Frontal cortex (tissue), 4 donors: ENCODE measurements at places on chromosomes 11 and 22. TPM values are rescaled to one million over a fixed set of nuclear protein-coding genes. Genes with fewer than 3 reads are reported as not detected.

The P4HA3 gene
- total RNA-seq, result 0.41 TPM

The LRRC32 gene
- 0.41 TPM for total RNA-seq

The OR8G1 gene
- not detected for total RNA-seq

The FAM227A gene
- total RNA-seq, result 4.9 TPM

The PIM3 gene
- total RNA-seq, result 16.3 TPM

The PAMR1 gene
- total RNA-seq, result 2.0 TPM

The TTC28 gene
- total RNA-seq, result 79.5 TPM

The SAA4 gene
- total RNA-seq, result not detected

The CALCA gene
- total RNA-seq, result not detected

DNA sequence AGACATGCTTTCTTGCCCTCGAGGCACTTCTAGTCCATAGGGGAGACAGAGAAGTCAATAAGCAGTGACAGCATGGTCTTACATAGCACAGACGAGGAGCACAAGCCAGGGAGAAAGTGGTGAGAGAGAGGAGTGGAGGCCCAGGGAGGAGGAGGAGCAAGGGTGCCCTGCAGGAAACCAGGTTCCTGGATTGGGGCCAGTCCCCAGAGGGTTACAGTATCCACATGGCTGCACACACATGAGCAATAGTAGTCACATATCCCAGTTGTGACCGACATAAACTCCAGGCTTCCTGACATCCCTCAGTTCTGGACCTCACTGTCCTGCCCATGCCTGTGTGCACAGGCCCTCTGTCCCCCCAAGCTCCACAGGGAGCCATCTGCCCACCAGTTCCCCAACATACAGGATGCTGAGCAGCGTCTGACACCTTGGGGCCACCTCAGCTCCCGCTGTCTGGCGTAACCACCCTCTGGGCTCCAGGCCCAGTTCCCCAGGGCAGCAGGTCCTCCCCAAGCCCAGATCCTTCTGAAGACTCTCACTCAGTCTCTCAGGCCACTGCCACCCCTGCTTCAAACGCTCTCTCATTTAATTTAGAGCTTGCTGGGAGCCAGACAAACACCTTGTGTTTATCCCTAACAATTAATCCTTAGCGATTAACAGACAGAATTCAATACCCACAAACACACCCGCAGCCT lies 53.7 kb downstream of the DSCAML1 start:
- no peak for DNase-seq

DNA sequence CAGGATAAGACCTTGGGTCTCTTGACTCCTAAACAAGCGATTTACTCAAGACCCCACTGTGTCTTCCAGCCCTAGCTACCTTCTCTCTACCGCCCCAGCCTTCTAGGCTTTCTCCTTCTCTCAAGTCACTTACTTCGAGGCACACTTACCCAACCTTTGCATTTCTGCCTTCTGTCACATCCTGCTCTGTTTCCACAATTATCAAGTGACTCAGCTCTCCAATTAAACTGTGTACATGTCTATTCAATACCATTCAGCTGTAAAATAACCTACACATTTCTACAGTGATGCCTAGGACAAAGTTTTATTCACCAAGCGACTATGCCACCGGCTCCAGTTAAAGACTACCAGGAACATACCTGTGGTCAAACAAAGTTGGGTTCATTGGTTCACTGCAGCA lies 69.0 kb downstream of the LARGE1 start:
- no peak for DNase-seq

DNA sequence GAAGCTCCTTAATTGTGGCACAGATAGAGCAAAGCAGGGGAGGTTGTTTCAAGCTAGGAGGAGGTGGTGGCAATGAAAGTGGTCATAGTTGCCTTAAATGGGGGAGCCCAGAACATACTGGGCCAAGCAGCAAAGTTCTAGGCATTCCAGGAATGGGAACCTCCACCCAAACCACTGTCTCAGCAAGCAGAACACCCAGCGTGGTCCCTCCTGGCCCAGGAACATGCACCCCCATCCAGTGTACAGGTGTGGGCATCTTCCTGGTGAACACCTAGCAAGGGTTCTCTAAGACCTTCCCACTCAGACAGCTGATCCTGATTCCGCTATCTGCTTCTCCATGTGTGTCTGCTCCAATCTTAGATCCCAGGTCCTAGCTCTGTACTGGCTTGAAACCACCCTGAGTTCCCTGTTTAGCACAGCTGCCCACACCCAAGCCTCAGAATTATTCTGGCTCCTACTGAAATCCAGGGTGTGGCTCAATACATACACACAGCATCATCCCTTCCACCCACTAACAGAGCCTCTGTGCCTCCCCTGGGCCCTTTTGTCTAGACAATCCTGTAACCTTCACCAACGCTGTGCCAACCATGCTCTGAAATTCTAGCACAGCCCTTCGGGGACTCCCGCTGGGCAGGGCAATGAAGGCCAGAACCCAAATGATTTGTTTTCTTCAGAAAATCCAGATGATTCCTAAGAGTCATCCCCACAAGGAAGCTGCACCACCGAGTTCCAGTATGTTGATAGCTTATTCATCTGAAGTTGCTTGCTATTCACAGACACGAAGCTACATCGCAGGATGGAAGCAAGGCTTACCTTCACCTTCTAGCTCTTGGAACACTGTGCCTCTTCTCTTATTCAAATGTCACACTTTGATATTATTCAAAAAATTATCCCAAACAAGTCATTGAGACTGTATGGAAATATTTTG lies 76.6 kb downstream of the ABTB2 start:
- no peak for DNase-seq

DNA sequence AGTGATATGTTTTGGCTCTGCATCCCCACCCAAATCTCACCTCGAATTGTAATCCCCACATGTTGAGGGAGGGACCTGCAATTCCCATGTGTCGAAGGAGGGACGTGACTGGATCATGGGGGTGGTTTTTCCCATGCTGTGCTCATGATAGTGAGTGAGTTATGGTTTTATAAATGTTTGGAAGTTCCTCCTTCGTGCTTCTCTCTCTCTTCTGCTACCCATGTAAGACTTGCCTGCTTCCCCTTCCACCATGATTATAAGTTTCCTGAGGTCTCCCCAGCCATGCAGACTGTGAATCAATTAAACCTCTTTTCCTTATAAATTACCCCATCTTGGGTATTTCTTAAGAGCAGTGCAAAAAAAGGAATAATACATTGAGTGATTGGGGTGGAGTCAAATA lies 7.3 kb upstream of the CEP295 start:
- no peak for DNase-seq

GRCh38 chr11:134557571-134558257 lies 145.7 kb upstream of the B3GAT1 start:
- DNase-seq, result no peak

DNA sequence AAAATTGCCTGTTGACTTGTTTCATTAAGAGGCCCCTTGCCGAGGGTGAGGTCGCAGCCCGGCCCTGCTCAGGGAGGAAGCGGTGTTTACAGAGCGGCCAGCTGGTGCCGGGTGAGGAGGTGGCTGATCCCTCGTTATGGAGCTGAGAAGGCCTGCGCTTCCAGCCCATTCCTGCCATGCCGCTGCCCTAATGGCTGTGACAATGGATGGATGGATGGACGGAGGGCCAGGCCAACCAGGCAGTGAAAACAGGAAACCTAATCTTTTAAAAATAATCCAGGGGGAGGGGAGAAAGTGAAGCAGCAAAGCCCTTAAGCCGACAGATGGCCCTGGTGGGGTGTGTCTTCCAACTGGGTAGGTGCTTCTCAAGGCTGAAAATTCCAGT lies 38.5 kb downstream of the BCR start:
- DNase-seq, result no peak

DNA sequence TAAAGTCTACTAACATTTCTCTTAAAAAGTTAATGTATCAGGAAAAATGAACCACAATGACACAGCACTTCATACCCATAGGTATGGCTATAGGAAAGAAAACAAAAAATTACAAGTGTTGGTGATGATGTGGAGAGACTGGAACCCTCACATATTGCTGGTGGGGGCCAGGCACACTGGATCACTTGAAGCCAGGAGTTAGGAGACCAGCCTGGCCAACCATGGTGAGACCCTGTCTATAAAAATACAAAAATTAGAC lies 26.7 kb downstream of the TCF20 start:
- DNase-seq, result no peak

DNA sequence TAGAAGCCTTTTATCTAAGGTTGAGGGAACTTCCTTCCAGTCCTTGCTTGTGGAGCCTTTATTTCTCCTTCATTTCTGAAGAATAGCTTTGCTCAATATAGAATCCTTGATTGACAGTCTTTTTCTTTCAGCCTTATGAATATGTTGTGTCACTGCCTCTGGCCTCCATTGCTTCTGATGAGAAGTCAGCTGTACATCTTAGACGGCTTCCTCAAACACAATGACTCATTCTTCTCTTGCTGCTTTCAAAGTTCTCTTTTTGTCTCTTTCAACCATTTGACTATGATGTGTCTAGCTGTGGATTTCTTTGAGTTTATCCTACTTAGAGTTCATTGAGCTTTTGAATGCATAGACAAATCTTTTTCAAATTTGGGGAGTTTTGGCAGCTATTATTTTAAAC lies 893.2 kb downstream of the BRD1 start:
- DNase-seq, result no peak

GRCh38 chr22:30297991-30298701 lies 8.8 kb upstream of the CASTOR1 start:
- DNase-seq, result no peak

DNA sequence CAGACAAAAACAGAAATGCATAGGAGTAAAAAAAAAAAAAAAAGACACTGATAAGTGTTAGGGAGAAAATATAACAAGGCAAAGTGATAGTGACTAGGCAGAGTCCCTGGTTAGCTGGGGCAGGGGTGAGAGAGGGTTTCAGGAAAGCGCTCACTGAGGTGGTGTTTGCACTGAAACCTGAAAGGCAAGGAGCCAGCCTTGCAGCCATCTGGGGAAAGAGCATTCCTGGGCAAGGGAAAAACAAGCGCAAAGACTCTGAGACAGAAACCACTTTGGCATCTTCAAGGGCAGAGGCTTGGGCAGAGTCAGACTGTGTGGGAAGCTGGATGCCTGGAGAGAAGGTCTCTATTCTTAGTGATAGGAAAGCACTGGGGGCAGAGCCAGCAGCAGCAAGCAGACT lies 14.5 kb downstream of the CLMP start:
- no peak for DNase-seq

DNA sequence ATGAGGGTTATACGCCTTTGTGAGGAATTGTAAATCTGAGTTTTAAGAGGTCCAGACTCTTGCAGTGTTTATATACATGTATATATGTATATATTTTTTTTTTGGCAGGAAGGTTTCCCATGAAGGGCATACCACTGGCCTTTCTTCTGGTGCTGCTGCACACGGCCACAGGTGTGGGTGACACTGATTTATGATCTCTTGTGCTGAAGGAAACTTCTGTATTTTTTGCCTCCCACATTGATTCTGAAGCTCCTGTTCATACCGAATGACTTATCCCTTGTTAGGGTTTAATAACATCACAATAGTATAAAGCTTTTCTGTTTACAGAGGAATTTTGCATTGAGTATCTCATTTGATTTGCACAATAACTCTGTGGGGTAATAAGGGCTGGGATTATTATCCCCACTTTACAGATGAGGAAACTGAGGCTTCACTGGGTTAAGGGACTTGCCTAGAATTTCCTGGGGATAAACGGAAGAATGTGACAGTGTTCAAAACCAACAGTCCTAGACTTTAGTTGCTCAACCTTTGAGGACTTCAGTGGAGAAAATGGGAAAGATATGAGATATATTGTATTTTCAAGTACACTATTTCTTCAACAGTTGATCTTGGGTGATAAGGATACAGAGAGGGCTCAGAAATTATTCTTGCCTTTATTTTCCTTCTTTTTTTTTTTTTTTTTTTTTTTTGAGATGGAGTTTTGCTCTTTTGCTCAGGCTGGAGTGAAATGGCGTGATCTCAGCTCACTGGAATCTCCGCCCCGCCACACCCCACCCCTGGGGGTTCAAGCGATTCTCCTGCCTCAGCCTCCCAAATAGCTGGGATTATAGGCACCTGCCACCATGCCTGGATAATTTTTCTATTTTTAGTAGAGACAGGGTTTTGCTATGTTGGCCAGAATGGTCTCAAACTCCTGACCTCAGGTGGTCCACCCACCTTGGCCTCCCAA lies 70.1 kb downstream of the MICAL2 start:
- no peak for DNase-seq
